EL (cell line): ENCODE measurements at places on chromosomes 2 and 18.

DNA sequence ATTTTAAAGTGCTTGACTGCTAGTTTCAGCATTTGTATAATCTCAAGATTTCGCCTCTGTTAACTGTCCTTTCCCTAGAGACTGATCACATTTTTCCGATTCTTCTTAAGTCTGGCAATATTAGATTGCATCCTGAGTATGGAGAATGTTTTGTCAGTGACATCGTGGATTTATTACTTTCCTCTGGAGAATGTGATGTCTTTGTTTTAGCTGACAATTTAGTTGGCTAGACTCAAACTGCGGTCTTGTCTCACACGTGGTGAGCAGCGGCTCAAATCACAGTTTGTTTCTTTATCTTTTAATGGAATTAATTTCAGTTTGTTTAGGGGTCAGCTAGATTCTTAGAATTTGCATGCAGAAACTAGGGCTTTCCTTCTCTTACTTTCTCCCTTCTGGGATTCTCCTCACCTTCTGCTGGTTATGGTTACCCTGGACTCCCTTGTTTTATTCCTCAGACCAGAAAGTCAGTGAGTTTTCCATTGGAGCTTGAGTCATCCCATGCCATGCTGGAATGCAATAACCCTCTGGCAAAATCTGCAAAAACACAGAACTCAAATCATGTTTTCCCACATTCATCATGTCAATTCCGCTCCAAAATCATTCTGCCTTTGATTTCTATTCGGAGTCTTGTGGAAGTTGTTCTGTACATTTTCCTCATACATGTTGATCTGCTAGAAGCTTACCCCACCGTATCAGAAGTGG is 327.2 kb upstream of the TRIB2 start:
- DNase-seq = peak; percentile 7

GRCh38 chr2:138493334-138493733 is 8.2 kb upstream of the SPOPL start:
- DNase-seq = no peak

DNA sequence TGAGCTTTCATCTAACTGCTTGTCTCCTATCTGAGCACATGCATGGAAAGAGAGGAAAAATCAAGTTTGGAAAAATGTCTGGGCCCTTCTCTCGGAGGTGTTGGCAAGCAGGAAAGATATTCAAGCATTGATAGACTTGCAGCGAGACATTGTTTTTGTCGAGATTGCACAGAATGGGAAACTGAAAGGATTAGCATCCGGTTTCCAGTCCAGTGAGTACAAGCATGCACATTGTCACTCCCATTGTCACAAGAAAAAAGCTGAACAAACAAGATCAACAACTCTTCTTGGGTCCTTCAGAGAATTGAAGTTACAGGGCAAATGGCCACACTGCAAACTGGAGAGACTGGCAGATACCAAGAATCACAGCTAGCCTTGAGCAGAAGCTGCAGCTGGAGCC is 19.6 kb upstream of the MC5R start:
- no peak for DNase-seq

- peak; percentile 71 for DNase-seq
Observed at GRCh38 chr2:159891917-159892730, 94.1 kb upstream of the CD302 start.

DNA sequence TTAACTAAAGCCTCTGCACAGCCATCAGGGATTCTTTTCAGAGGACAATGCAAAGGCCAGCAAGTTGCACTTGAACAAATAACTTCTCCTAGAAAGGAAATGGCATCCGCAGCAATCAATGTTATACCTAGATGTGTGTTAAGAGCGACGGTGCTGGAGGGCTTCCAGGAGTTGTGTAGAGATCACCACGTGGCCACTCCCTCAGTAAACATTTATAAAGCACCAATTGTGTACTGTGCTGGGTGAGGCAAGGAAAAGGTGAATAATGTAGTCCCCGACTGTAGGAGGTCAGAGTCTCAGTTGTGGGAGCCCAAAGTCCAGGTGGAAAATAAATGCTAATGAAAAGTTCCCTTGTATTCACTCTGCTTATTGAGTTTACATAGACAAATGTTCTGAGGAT is 135.0 kb downstream of the ALK start:
- DNase-seq = no peak

DNA sequence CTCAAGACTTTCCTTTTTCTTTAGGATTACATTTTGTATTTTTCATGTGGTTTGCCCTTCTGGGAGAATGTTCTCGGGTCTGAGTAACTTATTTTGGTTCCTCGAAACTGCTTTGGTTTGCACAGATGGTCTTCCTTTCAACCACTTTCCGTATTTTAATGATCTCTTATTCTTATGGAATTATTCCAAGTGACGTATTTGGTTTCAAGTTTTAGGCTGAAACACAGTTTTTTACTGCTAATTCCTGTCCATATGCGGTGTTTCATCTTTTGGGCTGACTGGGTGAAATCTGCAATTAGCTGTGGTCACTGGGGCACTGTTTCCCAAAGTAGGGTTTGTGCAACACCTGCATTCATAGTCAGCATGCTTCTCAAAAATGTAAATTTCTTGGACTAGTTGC is 122.7 kb downstream of the CAPN13 start:
- DNase-seq = no peak

- no peak for DNase-seq
Observed at GRCh38 chr2:153497938-153498629, 19.5 kb upstream of the RPRM start.

GRCh38 chr2:113838277-113838676 is 51.6 kb upstream of the ACTR3 start:
- DNase-seq = no peak

DNA sequence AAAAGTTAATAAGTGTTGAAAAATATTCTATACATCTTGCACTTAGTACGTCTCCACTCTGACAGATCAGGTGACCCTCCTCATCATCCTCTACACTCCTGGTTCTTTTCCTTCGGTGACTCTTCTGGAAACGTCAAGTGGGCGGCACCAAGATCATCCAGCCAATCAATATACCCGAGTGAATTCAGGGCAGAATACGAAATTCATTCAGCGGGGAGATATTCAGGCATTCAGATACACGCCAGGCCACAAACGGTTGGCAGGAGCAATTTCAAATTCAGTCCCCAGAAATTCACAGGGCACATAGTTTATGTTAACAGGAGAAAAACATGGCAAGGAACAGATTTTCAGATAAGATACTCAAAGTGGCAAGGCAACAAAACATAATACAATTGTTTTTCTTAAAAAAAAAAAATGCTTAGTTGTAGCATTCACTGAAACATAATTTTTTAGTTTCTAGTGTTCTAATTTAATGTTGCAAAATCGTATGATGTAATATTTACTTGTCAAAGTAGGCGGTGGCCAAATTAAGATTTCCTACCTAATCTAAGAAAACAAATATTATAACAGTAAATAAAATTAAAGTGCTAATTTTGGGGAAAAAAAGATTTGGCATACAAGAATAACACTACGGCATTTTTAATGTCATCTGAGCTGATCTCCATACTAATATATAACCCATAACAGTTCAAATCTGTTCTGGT is 4.2 kb downstream of the CLK1 start:
- no peak for DNase-seq

GRCh38 chr2:29753671-29754444 is 167.5 kb downstream of the ALK start:
- DNase-seq = peak; percentile 29

DNA sequence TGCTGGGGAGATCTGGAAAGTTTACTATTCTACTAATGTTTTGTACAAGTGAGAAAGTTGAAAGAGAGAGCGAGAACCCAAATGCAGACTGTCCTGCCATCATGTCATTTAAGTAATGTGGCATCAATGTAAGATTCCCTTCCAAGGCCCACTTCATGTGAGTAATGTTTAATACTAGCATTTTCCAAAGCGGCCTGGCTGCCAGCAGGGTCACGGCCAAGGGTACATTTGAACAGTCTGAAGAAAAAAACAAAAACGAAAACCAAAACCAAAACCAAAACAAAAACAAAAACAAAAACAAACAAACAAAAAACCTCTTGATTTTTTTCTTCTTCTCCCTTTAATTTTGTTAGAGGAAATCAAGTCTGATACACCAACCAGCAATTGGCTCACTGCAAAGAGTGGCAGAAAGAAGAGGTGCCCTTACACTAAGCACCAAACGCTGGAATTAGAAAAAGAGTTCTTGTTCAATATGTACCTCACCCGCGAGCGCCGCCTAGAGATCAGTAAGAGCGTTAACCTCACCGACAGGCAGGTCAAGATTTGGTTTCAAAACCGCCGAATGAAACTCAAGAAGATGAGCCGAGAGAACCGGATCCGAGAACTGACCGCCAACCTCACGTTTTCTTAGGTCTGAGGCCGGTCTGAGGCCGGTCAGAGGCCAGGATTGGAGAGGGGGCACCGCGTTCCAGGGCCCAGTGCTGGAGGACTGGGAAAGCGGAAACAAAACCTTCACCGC is 2.2 kb downstream of the HOXD10 start:
- DNase-seq = no peak

GRCh38 chr2:30356776-30357175 is 90.3 kb upstream of the LCLAT1 start:
- DNase-seq = no peak

DNA sequence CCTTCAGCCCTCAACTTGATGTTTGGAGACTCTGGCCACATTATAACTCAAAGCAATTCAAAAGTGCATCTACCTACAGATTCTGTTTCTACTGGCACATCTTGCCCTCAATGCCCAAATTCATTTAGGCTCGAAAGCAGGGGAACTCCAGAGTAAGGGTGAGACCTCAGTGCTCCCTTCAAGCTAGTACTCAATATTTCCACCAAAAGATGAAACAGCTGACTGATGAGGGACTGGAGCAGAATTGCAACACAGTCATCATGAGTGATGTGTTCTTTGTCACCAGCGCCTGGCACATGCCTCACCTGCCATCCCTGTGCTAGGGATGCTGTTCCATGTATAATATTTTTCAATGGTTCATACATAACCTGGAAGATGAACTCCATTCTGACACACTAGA is 247.3 kb downstream of the DSEL start:
- no peak for DNase-seq

- DNase-seq = no peak
Observed at GRCh38 chr2:109386004-109386695, 227.6 kb downstream of the SEPTIN10 start.

DNA sequence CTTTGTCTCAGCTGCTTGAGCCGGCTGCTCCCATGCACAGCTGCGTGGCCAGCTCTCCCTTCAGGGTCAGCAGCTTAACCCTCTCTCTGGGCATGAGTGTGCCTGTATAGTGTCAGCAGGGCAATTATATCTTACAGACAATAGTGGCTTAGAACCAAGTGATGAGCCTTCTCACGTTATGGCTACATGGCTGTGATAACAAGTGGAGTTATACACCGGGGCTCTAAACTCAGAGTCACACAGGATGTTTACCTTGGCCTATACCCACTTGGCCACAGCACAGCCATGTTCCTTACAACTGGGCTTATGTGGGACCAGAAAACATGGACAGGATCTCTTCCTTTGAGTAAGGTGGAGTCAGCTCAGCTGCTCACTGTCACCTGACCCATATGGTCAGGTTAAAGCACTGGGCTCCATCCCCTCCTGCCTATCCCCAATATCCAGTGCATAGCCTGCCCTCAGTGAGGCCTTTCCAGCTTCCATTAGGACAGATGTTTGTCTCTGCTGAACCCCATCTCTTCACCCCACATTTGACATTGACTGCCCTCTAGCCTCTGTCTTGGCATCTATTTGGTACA is 294.2 kb upstream of the NCKAP5 start:
- DNase-seq = no peak

DNA sequence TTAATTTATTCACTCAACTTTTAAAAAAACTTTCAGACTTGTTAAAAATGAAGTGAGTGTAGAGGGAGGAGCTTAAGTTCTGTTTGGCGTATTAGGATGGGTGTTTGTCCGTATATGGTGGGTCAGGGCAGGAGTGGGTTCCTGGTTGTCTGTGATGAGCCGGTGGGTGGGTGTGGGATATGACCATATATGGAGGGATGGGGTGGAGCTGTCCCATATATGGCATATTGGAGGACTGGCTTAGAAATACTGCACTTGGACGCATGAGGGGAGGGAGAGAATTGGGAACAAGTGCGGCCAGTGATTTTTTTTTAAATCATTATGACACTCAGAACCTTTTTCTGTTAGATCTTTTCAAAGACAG is 1.5 kb downstream of the KDM3A start:
- DNase-seq = peak; percentile 93

GRCh38 chr2:160022162-160022561 is 40.3 kb downstream of the PLA2R1 start:
- DNase-seq = no peak

DNA sequence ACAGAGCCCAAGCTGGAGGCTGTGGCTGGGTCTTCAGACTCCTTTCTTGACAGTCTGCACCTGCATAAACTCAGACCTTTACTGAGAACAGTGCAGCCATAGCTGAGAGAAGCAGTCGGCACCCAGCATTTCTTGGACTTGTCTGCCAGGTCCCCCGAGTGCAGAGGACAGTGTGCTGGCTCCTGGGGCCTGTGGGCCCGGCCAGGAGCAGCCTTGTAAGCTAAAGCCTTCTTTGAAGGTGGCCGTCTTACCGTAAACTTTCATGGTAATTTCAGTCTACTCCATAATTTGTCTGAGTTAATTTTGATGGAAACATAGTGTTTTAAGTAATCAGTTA is 70.9 kb downstream of the LRRFIP1 start:
- DNase-seq = no peak

- DNase-seq = no peak
Observed at GRCh38 chr2:26959331-26959730, 11.1 kb upstream of the MAPRE3 start.

- no peak for DNase-seq
Observed at GRCh38 chr2:159913900-159914299, 115.9 kb upstream of the CD302 start.

DNA sequence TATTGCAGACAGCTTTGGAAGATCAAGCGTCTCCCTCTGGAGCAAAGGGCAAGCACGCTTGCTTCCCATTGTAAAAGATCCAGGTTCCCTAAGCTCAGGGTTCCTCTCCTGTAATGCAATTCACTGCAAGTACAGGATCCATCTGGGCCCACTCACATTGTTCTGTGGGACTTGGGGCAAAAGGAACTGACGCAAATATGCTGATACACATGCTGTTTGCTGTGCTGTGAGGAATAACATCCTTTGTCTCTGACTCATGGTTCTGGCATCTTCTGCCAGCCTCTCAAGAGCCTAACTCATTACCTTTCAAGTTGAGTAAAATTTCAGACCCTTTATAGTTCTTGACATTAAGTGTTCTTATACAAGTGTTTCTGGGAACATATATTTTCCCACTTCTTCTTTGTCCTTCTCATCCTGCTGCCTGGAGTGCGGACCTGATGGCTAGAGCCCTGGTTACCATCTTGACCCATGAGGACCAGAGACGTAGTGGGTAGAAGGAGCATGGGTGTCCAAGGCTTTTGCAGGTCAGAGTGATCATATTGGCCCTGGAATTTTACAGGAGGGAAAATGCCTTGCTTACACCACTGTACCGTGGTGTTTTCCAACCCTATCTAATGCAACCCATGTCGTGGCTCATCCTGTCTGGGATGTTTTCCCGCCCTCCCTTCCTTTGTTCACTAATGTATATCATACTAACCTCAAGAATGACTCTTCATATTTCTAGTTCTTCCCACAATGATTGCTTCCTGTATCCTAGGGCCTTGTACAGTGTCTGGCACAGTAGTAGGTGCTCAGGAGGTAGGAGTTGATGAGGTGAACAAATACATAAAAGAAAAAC is 145.7 kb upstream of the GLI2 start:
- DNase-seq = peak; percentile 93

DNA sequence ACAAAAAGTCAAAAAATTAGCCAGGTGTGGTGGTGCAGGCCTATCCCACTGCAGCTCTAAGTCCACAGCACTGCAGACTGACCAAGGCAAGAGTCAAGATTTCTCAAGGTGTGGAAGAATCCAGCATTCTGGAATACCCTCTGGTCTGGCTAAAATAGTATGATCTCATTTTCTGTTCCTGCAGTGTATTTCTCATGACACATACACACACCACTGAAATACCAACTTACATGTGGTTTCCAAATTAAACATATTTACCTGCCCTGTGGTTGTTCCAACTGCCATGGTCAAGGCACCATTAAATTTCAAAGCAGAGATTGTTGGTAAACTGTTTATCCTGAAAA is 30.9 kb downstream of the NOL10 start:
- no peak for DNase-seq
